ENCODE measurements at places on chromosomes 1 and 21. TPM values are rescaled to one million over a fixed set of nuclear protein-coding genes. Genes with fewer than 3 reads are reported as not detected.

DNA sequence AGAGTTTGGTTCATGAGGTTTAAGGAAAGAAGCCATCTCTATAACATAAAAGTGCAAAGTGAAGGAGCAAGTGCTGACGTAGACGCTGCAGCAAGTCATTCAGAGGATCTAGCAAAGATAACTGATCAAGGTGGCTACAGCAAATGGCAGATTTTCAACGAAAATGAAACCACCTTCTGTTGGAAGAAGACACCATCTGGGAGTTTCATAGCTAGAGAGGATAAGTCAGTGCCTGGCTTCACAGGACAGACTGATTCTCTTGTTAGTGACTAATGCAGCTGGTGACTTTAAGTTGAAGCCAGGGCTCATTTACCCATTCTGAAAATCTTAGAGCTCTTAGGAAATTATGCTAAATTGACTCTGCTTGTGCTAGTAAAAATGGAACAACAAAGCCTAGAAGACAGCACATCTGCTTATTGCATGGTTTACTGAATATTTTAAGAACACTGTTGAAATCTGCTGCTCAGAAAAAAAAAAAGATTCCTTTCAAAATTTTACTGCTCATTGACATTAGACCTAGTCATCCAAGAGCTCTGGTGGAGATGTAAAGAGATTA lies 10.5 kb downstream of the MAEL start:
- DNase-seq: no peak

- no peak for DNase-seq
These were observed 136.1 kb downstream of the DISP1 start for GRCh38 chr1:222950892-222951291.

DNA sequence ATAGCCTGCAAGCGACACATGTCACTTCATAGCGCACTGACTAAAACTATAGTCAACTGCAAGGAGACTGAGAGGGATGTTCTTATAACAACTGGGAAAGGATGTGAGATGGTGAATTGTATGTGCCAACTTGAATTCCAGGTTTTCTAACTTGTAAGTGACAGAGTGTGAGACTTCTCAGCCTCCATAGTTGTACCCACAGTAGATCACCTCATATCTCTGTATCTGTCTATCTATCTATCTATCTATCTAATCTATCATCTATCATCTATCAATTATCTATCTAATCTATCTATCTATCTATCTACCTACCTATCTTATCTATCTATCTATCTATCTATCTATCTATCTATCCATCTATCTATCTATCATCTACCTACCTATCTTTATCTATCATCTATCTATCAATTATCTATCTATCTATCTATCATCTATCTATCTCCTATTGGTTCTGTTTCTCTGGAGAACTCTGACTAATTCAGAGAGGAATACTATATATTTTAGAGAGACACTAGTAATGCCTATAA lies 162.3 kb downstream of the CTH start:
- DNase-seq: no peak

DNA sequence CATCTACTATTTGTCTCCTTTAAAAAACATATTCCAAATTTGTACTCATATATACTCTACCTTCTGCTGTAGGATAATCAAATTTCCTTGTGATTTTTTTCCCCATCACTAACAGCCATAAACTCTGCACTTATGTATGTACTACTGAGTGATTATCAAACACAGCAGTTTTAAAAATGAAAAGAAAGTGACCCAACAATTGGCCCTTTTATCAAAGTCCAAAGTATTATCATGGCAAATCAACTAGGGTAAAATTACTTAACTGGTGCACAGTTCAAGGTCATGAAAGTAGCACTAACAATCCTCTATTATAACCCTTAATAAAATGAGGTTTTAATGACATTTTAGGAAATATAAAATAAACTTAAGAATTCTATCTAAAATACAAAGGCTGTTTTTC lies 11.6 kb downstream of the ANGPTL3 start:
- no peak for DNase-seq

DNA sequence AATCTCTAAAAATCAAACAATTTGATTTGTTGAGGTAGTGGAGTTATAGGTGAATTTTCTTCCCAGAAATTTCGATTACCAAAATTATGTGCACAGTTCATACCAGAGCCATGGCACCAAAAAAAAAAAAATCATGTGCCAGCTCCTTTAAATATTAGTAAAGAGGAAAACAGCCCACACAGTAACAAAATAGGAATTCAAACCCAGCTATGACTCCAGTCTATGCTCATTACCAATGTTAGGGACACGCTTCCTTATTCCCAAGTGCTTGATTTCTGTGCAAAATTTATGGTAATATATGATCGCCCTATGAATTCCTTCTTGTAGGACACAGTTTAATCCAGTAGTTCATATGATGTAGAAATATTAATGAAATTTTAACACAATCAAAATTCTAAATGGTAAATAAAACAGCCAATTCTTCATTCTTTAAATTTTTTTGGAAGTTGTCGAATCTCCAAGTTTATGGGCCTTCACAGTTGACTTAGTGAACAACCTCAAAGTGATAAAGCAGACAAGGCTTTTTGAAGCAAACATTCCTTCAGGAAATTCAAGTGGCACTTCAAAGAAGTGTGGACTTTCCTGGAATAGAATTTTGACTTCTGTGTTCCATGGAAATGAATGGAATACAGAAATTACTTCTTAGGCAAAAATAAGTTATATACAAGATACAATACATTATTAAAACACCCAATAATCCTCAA lies 1.9 kb downstream of the TOR1AIP2 start:
- DNase-seq: no peak

GRCh38 chr1:183841950-183842794 lies 37.3 kb downstream of the RGL1 start:
- peak; percentile 56 for DNase-seq

- no peak for DNase-seq
These were observed 46.8 kb downstream of the CNIH3 start for GRCh38 chr1:224662870-224663269.

DNA sequence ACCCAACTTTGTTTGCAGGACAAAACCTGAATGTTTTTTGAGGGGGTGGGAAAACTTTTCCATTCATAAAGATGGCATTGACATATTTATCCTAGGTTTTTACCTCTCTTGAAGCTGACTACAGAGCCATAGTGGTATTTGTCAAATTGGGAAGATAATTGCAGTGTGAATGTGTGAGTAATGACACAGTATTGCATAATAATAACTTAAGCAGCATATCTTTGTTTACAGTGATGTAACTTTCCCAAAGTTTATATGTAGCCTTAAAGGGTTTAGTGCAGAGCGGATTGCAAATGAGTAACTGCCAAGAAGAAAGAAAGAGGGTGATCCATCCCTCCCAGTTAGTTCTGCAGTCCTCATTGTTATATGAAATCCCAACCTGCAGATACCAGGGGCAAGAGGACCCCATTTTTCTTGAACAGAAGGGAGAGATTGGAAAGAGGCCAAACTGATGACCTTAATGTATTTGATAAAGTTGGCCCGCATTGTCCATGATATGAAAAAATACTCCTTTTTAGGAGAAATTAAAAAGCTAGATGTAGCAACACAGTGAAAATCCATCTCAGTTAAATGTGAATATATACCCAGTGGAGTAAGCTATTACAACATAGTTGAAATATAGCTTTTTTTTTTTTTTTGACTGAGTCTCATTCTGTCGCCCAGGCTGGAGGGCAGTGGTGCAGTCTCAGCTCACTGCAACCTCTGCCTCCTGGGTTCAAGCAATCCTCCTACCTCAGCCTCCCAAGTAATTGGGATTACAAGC lies 23.7 kb upstream of the NFIA start:
- no peak for DNase-seq

DNA sequence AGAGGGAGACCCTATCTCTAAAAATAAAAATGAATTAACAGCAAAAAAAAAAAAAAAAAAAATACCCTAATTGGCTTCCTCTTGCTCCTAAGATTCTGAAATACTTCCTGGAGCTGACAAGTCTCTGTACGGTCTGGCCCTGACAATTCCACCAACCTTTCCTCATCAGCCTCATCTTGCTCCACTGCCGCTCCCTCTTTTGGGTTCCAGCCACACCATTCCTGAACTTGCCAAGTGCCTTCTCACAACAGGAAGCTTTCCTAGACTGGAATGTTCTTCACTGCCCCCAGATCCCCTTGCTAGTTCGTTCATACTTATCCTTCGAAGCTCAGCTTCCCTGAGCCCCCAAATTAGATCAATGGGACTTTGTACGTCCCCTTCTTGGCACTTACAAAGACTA lies 37.0 kb downstream of the AKNAD1 start:
- DNase-seq: no peak

Gene LIPI
- 0.26 TPM for polyA plus RNA-seq

GRCh38 chr1:32199717-32200072 lies 700 bp upstream of the CCDC28B start:
- no peak for DNase-seq

GRCh38 chr1:231065510-231066241 lies 25.6 kb upstream of the FAM89A start:
- DNase-seq: no peak

Gene RUNX1
- polyA plus RNA-seq: 2.4 TPM

- DNase-seq: no peak
These were observed 66.0 kb upstream of the BACH1 start for GRCh38 chr21:29232530-29233255.

- DNase-seq: no peak
These were observed 4.8 kb downstream of the RIPK4 start for GRCh38 chr21:41761934-41762635.

DNA sequence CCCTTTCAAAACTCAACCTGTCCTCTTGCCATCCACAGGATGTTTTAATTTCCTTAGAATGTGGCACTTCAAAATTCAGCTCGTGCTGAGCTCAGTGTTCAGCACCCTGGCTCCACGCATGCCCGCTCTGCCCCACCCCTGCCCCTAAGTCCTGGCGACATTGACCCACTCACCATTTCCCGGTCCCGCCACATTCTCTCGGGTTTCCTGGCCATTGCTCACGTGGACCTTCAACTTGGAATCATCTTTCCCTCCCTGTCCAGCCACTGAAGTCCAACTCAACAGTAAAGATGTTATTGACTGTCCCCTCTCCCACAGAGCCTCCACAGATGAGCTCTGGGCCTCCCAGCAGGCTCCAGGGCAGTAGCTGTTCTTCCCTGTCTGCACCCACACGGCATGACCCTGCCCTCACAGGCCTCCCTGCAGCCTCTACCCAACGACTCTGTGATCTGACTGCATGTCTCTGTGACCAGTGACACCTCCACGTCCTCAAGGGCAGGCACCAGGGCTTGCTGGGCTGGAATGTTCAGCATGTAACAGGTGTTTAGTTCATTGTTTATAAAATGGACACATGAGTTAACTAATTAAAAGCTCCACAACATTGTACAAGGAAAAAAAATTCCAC lies 53.8 kb downstream of the ITPKB start:
- DNase-seq: no peak

Gene LORICRIN
- not detected for polyA plus RNA-seq

DNA sequence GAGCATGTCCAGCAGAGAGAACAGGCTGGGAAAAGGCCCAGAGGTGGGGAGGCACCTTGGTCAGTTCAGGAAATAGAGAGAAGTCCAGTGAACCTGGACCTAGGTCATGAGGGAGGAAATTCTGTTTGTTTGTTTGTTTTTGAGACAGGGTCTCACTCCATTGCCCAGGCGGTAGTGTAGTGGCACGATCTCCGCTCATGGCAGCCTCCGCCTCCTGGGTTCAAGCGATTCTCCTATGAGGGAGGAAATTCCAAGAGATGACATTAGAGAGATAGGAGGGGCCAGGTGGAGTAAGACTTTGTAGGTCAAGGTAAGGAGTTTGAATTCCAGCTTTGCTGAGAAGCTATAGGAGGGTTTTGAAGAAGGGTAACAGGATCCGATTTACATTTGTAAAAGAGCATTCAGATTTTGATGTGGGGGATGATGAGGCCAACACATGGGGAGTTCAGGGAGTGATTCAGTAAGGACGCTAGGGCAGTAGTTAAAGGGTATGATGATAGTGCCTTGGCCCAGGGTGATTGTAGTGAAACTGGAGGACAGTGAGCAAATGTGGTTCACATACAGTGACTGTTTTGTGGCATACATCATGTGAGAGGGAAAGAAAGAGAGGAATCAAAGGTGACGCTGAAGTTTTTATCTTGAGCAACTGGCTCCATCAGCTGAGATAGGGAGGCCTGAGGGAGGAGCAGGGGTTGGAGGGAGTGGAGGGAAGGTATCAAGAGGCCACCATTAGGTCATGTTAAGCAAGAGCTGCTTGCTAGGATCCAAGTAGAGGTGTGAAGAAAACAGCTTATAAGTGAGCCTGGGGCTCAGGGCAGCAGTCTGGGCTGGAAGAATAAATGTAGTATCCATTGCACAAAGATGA lies 8.3 kb upstream of the TRABD2B start:
- DNase-seq: no peak

DNA sequence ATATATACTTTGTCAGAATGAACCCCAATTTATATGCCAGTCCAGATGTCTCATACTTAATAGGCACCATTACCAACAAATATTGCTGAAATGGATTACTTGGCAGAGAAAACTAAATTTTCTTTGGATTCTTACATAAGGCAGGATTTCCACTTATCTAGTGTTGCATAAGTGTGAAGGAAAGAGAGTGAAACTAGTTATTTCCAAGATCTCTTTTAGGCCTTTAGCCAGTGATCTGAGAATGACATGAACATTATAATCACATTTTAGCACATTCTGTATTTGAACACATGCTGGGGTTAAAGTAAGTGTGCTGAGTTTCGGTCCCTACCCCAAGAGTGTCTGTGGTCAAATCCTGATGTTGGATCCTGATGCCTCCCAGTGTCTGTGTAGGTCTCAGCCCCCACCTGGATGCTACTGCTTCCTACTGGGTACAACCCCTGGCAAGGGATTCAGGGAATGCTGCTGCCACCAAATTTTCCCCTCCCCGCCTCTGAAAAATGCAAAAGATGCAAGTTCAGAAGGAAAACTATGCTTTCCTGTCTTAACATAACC lies 11.2 kb downstream of the DDAH1 start:
- no peak for DNase-seq

DNA sequence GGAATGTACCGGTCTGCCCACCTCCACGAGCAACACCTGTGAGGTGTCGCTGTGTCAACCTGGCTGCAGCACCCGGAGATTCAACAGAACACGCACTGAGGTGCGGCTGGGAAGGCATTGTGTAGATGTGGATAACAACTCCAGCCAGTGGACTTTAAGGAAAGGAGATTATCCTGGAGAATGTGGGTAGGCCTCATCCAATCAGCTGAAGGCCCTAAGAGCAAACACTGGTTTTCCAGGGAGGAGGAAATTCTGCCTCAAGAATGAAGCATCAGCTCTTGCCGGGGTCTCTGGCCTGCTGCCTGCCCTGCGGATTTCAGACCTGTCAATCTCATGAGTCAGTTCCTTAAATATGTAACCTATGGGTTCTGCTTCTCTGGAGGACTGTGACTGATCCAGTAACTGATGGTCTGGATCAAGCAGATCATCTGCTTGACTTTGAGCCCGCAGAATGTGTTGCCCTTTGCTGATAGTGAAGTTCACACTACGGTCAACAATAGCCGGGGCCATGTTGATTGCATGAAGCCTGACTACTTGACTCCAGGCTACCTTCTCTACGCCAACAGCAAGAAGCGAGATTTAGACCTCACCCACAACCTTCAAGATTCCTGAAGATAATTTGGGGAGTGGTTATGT lies 15.9 kb upstream of the PRDM15 start:
- DNase-seq: no peak

Gene TTC22
- polyA plus RNA-seq: 0.49 TPM

GRCh38 chr1:231106347-231106746 lies 55.5 kb upstream of the TRIM67 start:
- no peak for DNase-seq

Data from left renal pelvis (tissue), 4 donors.